T-cell (primary cell): ENCODE measurements at places on chromosomes 7 and 10.

- DNase-seq: no peak
Measured at GRCh38 chr7:37018954-37019353, 294.7 kb upstream of the AOAH start.

- no peak for DNase-seq
Measured at GRCh38 chr10:104791471-104791870, 150.4 kb downstream of the SORCS3 start.

- DNase-seq: no peak
Measured at GRCh38 chr7:119578116-119578515, 694.9 kb upstream of the KCND2 start.

- DNase-seq: no peak
Measured at GRCh38 chr7:104928721-104929400, 85.1 kb upstream of the KMT2E start.
